ENCODE measurements at places on chromosomes 16 and 17.

- no peak for DNase-seq
These were observed 20.5 kb upstream of the CHP2 start for GRCh38 chr16:23734176-23734893.

GRCh38 chr16:3032624-3033023, 4.1 kb downstream of the BICDL2 start:
- DNase-seq: no peak

DNA sequence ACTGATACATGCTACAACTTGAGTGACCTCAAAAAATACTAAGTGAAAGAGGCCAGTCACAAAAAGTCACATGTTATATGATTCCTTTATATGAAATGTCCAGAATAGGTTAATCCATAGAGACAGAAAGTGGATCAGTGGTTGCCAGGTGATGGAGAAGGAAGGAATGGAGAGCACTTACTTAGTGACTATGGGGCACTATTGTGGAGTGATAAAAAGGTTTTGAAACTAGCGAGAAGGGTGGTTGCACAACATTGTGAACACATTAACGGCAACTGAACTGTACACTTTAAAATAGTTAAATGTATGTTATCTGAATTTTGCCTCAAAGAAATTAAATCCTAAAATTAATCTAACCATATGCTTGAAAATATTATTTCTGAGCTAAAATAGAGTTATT, 25.9 kb downstream of the AMFR start:
- DNase-seq: no peak

GRCh38 chr16:88002749-88003148, 51.5 kb downstream of the BANP start:
- no peak for DNase-seq

GRCh38 chr17:787641-788221, 5.6 kb downstream of the MRM3 start:
- DNase-seq: no peak

GRCh38 chr16:23716484-23716883, 3.5 kb upstream of the ERN2 start:
- no peak for DNase-seq

GRCh38 chr16:66927918-66928649, 2.7 kb upstream of the RRAD start:
- DNase-seq: no peak

DNA sequence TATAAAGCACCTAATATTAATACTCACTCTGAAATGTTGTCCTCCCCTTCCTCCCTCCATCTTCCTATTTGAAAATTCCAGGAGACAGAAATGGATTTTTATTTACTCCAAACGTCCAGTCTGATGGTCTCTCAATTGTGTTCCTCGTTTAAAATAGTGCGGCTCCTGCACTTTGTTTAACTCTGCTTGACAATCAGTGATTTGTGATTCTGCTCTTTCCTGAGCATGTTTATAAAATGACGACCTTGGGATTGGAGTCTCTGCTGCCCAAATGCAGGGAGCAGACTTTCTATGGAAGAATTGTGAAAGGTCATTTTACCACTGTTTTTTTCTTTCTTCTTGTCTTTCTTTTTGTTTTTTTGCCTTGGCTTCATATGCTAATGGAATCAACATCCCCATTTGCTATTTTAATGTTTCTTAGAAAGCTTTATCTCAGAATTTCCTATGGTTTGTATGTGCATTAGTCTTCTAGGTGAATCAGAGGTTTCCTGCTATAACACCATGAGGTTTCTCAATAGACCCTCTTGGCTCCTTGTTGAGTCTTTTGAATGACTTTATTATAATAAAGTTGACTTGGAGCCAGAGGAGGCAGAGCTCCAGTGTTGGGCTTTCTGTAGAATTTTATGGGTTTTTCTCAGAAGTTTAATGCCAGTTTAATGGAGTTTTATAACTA, 376.5 kb downstream of the CDH11 start:
- no peak for DNase-seq

DNA sequence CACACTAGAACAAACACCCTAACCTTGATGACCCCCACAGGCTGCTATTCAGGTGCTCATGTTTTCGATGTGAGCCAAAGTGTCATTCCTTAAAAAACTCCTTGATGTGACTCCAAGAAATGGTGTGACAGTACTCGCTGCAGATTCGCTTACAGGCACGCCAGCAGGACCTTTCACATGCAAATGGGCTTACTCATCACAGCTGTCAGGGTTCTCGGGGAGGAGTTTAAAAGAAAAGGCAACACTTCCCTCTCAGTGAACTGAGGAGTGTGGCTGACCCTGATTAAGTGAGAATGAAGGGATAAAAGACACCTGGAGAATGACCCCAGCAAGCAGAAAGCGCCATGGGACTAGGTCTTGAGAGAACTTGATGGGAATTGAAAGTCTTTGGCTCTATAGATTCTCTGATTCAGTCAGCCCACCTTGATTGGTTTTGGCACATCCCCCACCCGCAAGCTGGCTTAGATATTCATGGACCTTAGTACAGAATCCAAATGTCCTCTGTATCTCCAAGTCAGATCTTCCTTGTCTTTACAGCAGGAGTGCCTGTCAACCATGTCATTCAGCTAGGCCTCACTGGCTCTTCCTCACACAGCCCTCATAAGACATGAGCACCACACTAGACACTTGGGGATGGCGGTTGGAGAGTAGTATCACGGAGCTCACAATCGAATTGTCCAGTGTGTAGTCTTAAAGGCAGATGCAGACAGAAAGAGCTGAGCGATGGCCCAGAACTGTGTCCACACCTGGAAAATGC, 82.6 kb downstream of the HIC1 start:
- no peak for DNase-seq

DNA sequence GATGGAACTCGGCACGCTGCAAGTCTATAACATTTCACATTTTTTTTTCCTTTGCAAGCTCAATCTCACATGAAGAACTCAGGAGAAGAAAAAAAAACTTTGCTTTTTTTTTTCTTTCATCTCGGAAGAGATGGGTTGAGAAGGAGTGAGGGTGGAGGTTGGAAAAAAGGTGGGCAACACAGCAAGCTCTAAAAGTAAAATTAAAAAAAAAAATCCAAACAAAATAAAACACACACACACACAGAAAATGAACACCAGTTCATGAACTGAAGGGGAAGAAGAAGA, 2.5 kb downstream of the MAF start:
- no peak for DNase-seq

GRCh38 chr17:7477392-7478275, 1.8 kb downstream of the ZBTB4 start:
- no peak for DNase-seq
